ENCODE measurements at places on chromosomes 4 and X.

DNA sequence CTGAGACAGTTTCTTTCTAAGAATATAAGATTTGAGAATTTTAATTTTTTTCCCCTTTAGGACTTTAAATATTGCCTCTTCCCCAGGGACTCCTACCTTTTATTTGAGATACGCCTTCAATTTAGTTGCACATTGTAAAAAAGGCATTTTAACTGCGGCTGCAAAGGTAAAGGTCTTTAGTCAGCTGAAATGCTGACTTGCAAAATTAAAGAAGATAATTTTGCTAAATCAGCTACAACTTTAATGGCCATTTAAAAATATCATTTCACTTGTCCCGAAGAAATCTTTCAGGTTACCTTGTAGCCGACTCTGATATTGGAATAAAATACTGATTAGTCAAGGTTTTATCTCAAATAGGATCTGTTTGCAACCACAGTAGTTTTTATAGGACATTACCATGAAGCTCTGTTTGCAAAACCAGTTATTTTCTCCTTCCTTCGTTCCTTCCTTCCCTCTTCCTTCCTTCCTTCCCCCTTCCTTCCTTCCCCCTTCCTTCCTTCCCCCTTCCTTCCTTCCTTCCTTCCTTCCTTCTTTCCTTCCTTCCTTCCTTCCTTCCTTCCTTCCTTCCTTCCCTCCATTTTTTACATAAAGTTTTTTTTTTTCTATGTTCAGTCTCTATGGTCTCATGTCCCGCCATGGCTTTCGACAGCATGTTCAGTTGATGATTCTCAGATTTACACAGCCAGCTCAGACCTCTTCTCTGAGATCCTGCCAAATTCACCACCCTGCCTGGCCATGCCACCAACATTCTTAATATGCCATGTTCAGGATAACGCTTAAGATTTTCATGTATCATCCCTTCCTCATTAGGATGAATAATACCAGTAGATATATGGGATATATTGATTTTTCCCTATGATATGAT lies 405.4 kb upstream of the PRKX start:
- no peak for DNase-seq

DNA sequence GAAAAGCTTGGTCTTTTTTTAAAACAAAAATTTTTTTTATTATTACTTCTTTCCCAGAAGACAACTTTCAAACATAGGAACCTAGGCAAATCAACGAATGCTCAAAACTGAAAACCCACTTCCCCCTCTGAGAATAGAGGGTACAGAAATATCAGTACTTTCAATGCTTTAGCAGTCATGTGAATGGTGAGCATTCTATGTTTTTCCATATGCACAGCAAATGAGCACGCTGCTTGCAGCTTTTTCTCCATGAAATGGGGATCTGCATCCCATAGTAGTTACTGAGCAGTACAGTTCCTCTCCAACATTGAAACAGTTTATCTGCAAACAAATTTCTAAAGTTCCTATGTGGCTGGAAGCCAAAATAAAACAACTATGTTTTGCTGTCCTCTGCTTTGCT lies 108.4 kb upstream of the BMP2K start:
- DNase-seq, result no peak

DNA sequence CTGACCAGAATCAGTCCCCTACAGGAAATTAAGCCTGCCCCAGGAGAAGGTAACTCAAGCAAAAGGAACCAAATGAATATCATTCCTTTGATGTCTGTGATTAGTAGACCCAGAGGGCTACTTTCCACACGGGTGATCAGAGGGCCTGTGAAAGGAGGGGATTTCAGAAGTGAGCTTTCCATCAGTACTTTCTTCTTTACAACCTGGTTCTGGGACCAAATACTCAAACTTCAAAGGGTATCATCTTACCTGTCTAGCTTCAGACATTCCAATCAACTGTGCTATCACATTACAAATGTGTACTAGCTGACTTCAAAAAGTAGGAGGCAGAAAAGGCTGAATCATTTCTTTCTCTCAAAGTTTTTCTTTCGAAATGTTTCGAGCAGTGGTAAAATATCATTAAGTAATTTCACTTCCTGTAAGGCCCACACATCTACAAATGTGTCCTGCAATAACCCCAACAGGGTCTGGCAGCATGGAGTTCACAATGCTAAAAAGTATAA lies 23.9 kb downstream of the ACSL4 start:
- no peak for DNase-seq

DNA sequence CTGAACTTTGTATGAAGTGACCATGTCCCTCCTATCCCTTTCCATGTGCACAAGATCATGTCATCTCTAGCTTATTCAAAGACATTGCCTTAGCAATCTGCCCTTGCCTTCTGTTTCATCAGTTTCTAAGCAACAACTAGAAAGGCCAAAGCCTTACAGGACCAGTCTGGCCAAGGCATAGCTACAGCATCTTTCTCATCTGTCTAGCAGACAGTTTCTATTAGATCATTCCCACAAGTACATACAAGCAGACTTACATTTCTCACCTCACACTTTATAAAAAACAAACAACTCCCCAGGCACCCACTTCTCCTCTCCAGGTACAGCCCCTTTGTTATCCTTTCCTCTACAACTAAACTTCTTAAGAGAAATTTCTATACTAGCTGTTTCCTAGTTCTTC lies 188.7 kb upstream of the AADAT start:
- DNase-seq, result no peak

GRCh38 chr4:113564493-113564892 lies 197.0 kb downstream of the CAMK2D start:
- no peak for DNase-seq

- DNase-seq, result no peak
These were observed 12.6 kb downstream of the TLR8 start for GRCh38 chrX:12919051-12919450.

- DNase-seq, result no peak
These were observed 124.5 kb downstream of the CHM start for GRCh38 chrX:85922821-85923220.

DNA sequence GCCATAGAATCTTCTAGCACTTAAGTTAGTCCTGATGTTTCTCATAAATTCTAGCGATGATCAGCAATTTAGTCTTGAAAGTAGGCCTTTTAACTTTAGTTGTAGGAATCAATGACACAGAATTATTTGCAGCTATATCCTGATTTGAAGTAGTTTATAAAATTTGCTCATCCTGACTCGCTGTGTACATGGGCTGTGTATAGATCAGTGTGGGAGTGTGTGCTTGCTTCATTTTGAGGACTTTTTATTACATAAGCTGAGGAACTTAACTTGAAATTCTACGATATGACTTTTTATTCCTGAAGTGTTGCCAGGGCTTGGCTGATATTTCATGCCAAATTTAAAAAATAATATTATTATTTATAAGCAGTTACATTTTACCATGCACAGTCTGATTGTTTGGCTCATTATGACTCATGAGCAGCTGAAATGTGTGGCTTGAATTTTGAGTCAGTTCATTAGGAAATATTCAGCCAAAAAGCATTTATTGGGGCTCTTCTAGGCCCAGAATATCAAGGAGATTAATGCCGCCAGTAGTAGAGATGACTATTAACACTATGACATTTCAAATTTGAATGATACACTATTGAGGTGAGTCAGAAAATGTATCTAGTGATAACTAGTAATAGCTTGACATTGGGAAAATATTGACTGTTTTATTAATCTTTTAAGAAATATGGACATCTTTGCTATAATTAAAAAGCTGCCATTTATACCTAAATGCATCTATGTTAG lies 128.9 kb upstream of the LIMCH1 start:
- no peak for DNase-seq

DNA sequence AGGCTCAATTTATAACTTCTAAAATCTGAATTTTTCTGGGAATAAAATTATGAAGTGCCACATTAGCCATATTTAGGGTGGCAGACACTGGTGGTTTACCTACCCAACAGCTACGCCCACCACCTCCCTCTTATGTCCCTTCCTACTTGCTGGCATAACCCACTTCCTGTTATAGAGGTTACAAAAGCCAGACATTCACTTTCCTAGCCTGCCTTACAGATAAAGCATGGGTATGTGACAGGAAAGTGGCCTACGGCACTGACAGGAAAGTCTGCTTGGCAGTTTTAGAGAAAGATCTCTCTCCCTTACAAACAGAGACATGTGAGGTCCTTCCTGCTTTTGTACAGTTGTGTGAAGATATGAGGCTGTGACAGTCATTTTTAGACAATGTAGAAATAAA lies 12.4 kb downstream of the DDX53 start:
- no peak for DNase-seq

- no peak for DNase-seq
These were observed 98.5 kb upstream of the MAP3K15 start for GRCh38 chrX:19613645-19614323.

DNA sequence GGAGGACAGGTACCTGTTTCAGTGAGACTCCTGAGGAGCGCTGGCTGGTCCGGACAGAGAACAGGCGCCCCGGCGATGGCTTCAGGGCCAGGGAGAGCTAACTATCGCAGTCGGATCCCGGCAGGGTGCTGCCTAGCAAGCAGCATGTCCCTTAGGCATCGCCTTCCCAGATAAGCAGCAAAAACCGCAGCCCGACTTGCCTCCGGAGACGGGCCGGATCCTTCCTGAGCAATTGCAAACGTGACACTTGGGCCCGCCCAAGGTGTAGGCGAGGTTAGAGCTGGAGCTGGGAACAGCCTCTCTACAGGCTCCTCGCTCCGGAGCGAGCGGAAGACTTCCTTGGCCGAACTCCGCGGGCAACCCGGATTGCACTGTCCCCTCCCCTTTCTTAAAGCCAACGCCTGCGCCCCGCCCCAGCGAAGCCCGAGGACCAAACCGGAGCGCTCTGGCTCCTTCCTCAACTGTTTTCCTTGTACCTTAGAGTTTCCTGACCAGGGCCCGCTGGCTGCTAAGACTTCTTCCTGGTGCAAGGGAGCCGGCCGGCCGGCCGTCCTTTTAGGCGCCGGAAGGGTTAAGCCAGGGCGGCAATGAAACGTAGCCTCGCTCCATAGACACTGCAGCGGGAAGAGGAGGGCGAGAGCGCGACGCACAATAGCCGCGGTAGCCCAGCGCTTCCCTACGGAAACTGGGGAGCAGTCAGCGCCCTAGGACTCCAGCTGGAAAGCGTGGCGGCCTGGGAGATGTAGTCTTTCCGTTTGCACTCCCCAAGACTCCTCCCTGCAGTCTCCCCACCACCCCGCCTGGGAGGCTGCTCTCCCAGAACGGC lies at the start of gene OPHN1:
Gene OPHN1, minus strand, starts transcription at position 341 of the 826 bp plus-strand sequence. CDS start 475 bp downstream, outside the sequence.
- DNase-seq, result no peak

DNA sequence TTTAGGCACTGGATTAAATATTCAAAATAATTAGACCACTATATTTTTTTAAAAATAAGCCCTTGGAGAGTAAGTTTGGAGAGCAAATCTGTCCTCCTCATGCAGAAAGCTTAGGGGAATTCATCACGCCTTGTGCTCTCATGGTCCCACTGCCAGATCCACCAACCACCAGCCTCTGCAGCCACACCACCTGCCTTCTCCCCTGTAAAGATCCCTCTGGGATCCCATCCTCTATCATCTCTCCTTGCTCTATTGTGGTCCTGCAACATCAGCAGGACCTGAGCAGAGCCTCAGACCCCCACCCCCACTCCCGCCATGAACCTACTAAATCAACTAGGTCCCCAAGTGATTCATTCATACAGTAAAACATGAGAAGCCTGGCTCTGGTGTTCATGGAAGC lies 482.6 kb upstream of the GALNT7 start:
- no peak for DNase-seq

DNA sequence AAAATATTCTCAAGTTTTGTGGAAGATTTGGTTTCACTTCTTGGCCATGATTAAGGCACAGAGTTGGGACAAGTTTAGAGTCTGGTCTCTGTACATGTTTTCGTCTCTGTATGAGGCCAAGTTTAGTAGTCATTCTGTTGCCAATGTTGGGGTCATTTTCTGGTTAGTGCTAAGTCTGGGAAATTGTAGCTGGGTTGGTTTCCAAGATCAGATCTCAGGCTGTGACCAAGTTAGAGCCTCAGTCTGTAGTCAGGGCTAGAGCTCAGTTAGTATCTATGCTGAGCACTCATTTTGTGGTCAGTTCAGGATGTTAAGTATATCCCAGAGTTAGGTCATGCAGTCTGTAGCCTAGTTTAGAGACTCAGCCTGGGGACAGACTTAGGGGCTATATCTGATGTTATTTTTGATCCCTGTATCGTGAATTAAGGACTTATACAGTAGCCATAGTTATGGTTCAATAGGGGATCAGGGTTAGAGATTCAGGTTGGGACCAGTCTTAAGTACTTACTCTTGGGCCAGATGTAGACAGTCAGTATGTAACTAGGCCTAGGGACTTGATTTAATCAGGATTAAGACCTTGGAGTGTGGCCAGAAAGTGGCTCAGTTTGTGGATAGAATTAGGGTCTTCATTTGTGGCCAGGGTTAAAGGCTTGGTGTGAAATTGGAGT lies 6.6 kb upstream of the ENOX2 start:
- no peak for DNase-seq

DNA sequence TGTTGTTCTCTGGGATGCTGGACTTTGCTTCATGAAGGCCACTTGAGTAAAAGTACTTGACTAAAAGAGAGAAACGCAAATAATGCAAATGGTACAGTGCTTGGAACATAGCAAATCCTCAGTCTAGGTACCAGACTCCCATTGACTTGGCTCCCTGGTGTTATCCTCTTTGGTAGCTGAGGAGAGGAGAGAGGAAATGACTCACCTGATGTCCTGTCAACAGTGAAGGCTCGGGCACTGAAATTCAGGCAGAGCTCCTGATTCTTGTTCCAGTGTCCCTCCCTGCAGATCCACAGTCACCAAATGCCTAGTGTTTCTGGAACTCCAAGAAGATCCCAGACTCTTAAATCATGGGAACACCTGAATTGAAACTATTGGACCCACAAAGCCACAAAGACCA lies 22.5 kb upstream of the TCEAL4 start:
- DNase-seq, result no peak

DNA sequence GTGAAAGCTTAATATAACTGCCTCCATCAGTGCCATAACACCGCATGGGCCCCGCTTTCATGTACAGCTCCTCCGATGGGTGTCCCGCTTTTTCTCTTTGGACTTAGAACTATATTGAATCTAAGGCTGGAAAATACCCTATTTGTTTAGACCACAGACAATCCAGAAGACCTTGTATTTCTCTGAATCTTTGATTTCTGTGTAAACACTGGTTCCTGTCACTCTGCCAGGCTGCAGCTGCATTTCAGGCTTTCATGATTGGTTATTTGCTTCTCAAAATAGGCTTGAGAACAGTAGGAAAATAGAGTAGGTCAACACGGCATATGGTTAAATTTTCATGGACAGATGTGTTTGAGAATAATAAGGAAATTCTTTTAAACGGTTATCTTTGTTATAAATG lies 80.0 kb downstream of the NWD2 start:
- no peak for DNase-seq

GRCh38 chr4:17142232-17142711 lies 243.8 kb upstream of the LDB2 start:
- DNase-seq, result no peak

GRCh38 chr4:17024425-17024824 lies 126.0 kb upstream of the LDB2 start:
- no peak for DNase-seq

- no peak for DNase-seq
These were observed 40.8 kb upstream of the APLN start for GRCh38 chrX:129695535-129695934.

GRCh38 chr4:87025614-87026041 lies 90.8 kb downstream of the AFF1 start:
- DNase-seq, result no peak

- DNase-seq, result no peak
These were observed 52.8 kb downstream of the NPFFR2 start for GRCh38 chr4:72084587-72085011.

- DNase-seq, result no peak
These were observed 63.7 kb downstream of the ZFYVE28 start for GRCh38 chr4:2354760-2355159.
